Central memory CD8-positive, alpha-beta T cell (primary cell): ENCODE measurements at places on chromosomes 3 and 15.

DNA sequence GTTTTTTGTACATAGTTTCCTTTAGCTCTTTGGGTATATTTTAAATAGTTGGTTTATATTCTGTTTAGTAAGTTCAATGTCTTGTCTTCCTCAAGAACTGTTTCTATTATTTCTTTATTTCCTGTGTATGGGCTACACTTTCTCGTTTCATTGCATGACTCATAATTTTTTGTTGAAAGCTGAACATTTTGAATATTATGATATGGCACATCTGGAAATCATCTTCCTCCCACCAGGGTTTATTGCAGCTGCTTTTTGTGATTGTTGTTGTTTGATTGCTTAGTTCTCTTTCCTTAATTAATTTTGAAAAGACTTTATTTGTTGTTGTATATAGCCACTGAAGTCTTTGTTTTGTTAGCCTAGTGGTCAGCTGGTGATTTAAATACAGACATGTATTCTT is 43.8 kb downstream of the LSM3 start:
- no peak overlapping the region for H3K4me3 ChIP-seq
- H3K36me3 ChIP-seq, result no peaks in the 10 kb centered on the region
- no peak for DNase-seq
- no peaks in the 10 kb centered on the region for H3K4me1 ChIP-seq

DNA sequence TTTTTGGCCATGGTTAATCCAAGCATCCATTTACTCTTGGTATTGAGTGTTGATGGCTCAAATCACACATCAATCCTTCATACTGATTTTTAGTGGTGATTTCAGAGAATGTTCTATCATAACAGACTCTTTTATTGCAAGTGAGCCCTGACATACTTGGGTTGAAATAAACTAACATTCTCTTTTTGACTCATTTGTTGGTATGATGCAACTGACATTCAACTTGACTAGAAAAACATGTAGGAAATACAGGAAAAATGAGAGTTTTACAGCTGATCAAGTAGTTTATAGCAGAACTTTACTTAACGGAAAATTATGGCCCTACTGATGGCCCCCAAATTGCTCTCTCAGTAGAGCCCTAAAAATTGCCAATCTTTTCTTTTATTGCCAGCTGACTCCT is 173.9 kb upstream of the CD96 start:
- no peak for DNase-seq
- H3K4me1 ChIP-seq, result no peaks in the 10 kb centered on the region

GRCh38 chr15:72057548-72058091 is 60.3 kb downstream of the MYO9A start:
- no peaks in the 10 kb centered on the region for H3K27me3 ChIP-seq
- H3K27ac ChIP-seq, result no peak overlapping the region
- DNase-seq, result no peak
- H3K4me1 ChIP-seq, result peaks cover 32% of the 10 kb centered on the region
- H3K4me3 ChIP-seq, result no peak overlapping the region
- peaks cover 1% of the 10 kb centered on the region for H3K36me3 ChIP-seq

DNA sequence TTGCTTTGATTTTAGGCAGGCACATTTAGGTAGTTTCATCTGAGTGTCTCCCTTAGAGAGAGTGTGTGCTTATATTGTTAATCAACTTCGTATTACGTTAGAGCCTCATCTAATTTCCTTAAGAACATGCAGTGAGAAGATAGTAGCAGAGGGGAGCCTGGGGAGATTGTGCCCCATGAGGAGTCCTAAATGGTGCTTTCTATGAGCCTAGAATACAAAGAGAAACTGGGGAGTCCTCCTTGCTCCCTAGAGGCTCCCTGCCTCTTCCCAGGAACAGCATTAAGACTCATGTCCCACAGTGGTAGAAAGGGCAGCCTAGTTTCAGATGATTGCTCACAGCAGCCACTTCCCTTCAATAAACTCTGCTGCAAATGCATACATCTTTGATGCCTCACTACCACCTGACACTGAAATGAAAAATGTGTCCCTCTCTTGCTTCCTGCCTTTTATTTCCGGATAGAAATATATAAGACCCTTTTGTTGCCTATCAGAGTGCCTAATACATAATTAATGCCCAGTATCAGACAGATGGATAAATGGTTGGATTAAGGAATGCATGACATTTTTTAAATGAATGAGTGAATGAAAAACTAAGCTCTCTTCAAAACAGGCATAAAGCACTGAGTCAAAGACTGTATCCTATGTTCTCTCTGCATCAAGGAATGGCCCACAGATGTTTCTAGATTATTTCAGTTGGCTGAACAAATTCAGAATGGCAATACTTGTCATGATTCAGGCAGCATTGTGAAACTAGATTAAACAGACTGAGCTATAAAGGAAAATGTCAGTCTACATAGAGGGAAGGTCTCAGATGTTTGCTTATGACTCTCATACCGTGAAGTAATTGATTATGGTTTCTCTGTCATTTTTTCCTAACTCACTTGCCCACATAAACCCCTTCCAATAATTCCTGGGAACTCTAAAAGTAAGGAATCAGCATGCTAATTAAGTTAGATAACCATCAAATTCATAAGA is 362.1 kb downstream of the LRRC3B start:
- H3K27ac ChIP-seq, result no peak overlapping the region
- no peak for DNase-seq
- H3K4me3 ChIP-seq, result no peak overlapping the region
- H3K36me3 ChIP-seq, result no peaks in the 10 kb centered on the region

- H3K27me3 ChIP-seq, result peaks cover 51% of the 10 kb centered on the region
- no peak for DNase-seq
- no peak overlapping the region for H3K27ac ChIP-seq
- no peaks in the 10 kb centered on the region for H3K36me3 ChIP-seq
Observed at GRCh38 chr15:51051776-51052175, 42.9 kb downstream of the TNFAIP8L3 start.

GRCh38 chr15:25763331-25763751 is 99.8 kb downstream of the ATP10A start:
- H3K4me1 ChIP-seq, result peaks cover 5% of the 10 kb centered on the region
- no peaks in the 10 kb centered on the region for H3K27me3 ChIP-seq
- DNase-seq, result no peak
- H3K27ac ChIP-seq, result no peak overlapping the region

DNA sequence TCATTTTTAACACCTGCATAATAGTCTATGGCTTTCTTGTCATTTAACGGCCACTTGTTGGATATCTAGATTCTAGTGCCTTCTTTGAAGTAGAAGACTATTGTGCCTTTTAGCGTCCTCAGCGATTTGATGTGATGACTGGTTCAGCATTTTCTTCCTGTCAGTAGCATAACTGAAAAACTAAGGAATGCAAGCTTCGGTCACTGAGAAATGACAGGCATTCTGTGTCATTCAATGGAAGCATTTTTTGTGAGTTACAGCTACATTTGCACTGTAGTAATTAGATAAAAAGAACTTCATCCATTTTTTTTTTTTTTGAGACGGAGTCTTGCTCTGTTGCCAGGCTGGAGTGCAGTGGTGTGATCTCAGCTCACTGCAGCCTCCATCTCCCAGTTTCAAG is 10.3 kb downstream of the NEK11 start:
- H3K4me1 ChIP-seq, result peaks cover 10% of the 10 kb centered on the region
- no peak overlapping the region for H3K27ac ChIP-seq
- H3K27me3 ChIP-seq, result no peaks in the 10 kb centered on the region

GRCh38 chr3:74314696-74315095 is 299.8 kb downstream of the CNTN3 start:
- no peaks in the 10 kb centered on the region for H3K36me3 ChIP-seq
- H3K27ac ChIP-seq, result no peak overlapping the region
- H3K27me3 ChIP-seq, result no peaks in the 10 kb centered on the region
- no peaks in the 10 kb centered on the region for H3K4me1 ChIP-seq
- H3K4me3 ChIP-seq, result no peak overlapping the region

DNA sequence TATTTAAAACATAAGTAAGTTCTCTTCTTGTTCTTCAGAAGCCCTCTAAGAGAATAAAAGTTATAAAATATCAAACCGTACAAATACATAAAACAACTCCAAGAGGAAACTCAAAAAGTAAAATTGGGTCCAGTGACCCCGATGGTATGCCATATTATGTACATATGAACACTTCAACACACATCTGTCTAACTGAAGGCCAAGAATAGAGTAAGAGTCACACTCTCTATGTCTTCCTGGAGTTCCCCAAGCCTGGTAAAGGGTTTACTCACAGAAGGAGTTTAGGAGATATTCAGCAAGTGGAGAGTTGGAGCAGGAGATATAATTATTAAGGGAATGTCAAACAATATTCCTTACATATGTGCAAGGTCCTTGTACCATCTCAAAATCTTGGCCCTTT is 101.3 kb upstream of the EIF1B start:
- no peak for DNase-seq
- H3K27ac ChIP-seq, result no peak overlapping the region
- H3K4me1 ChIP-seq, result no peaks in the 10 kb centered on the region
- no peak overlapping the region for H3K4me3 ChIP-seq
- no peaks in the 10 kb centered on the region for H3K36me3 ChIP-seq

DNA sequence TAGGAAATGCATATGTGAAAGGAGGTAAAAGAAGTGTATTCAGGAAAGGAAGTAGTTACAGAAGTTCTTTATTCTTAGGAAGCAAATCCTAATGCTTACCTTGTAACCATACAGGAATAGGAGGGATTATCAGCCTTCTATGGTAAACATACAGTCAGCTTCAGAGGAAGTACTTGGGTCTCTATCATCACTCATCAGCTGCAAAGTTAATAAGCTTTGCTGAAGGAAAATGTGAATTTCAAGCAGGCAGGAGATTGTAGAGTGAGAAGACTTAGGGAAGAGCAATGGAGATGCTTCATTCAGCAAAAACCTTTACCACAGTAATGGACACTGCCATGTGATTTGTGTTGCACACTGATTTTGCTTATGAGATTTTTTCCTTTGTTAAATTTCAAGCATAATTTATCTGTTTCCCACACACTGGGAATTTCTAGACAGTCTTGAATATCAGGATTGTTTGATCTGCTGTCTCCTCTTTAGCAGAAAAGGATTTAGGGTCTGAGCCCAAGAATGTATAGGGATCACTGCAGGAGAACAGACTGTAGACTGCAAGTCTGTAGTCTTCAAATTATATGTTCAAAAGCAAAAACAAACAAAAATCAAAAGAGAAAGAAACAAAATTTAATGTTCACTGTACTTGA is 150.8 kb downstream of the ZNF609 start:
- H3K27me3 ChIP-seq, result no peaks in the 10 kb centered on the region
- peaks cover 1% of the 10 kb centered on the region for H3K36me3 ChIP-seq
- peaks cover 36% of the 10 kb centered on the region for H3K4me1 ChIP-seq
- H3K27ac ChIP-seq, result peak overlapping the region; percentile 32
- DNase-seq, result no peak
- no peak overlapping the region for H3K4me3 ChIP-seq

GRCh38 chr15:39054128-39054732 is 489.6 kb upstream of the RASGRP1 start:
- H3K4me3 ChIP-seq, result no peak overlapping the region
- no peak overlapping the region for H3K27ac ChIP-seq
- DNase-seq, result no peak
- H3K4me1 ChIP-seq, result no peaks in the 10 kb centered on the region
- H3K36me3 ChIP-seq, result no peaks in the 10 kb centered on the region

- DNase-seq, result no peak
- no peak overlapping the region for H3K4me3 ChIP-seq
- no peak overlapping the region for H3K27ac ChIP-seq
- no peaks in the 10 kb centered on the region for H3K27me3 ChIP-seq
- H3K36me3 ChIP-seq, result no peaks in the 10 kb centered on the region
- H3K4me1 ChIP-seq, result no peaks in the 10 kb centered on the region
Observed at GRCh38 chr3:31077021-31077601, 182.7 kb upstream of the GADL1 start.

DNA sequence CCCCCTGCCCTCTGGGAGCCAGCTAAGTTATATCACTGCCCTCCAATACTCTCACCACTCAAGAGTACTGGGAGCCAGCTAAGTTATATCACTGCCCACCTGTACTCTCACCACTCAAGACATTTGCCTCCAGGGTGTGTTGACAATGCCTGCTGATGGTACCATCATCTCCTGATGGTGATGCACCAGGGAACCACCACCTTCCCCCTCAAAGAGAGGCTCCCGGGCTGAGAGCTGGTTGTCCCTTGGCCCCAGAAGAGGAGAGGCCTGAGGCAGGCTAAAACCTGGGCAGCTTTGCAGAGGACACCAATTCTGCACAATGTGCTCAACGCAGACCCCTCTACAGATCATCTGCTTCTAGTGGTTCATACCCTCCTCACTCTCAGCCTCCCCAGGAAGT is 7.5 kb upstream of the HAPLN3 start:
- H3K27ac ChIP-seq, result no peak overlapping the region
- H3K36me3 ChIP-seq, result no peaks in the 10 kb centered on the region
- no peak overlapping the region for H3K4me3 ChIP-seq

DNA sequence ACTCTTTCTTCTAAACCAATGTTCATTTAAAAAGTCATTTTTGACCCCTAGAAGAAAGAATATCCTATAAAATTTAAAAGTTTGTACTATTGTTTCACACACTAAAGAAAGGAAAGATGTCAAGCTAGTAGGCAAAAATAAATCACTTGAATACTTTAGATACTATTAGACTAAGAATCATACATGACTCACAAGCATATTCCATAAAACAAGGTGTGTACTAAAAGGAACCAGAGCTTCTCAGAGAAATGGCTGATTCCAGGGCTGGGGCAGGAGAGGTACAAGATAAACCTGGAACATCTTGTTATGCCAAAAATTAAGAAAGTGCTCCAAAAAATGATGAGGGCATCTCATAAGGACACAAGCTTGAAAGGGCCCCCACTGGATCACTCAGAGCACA is 8.7 kb downstream of the DLG1 start:
- H3K36me3 ChIP-seq, result peaks cover 32% of the 10 kb centered on the region
- no peak overlapping the region for H3K4me3 ChIP-seq
- no peak overlapping the region for H3K27ac ChIP-seq
- no peak for DNase-seq
- H3K4me1 ChIP-seq, result peaks cover 44% of the 10 kb centered on the region

DNA sequence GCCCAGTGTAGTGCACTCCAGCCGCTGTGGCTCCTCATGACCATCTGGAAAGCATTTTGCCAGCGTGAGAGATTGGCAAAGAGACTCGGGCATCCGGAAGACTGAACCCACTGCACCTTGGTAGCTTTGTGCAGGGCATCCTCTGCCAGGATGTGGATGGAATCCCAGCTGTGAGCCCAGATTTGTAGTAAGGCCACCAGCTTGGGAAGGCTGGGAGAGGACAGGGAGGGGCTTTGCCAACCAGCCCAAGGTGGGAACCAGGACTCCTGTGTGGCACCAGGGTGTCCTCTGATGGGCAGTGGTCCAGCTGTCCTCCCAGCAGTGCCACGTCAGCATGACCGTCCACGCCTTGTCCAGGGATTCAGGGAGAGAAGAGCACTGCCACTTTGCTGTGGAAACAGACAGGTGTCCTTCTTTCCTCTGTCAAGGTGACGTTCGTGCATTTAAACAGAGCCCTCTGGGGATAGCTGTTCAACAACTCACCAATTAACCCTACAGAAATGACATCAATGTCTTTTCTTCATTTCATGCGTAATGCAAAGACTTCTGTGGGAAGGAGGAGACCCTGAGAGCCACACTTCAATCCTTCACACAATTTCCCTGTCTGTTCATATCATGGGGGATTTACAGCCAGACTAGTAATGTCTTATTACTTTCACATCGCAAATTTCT is 19.1 kb downstream of the KLF15 start:
- H3K36me3 ChIP-seq, result no peaks in the 10 kb centered on the region
- DNase-seq, result no peak
- peaks cover 33% of the 10 kb centered on the region for H3K27me3 ChIP-seq
- no peaks in the 10 kb centered on the region for H3K4me1 ChIP-seq
- no peak overlapping the region for H3K27ac ChIP-seq
